NCI-H1417 (cell line): ENCODE measurements at places on chromosomes 6 and 20.
A peak's percentile ranks its signal among the peaks of the same experiment; 100 is the strongest.

DNA sequence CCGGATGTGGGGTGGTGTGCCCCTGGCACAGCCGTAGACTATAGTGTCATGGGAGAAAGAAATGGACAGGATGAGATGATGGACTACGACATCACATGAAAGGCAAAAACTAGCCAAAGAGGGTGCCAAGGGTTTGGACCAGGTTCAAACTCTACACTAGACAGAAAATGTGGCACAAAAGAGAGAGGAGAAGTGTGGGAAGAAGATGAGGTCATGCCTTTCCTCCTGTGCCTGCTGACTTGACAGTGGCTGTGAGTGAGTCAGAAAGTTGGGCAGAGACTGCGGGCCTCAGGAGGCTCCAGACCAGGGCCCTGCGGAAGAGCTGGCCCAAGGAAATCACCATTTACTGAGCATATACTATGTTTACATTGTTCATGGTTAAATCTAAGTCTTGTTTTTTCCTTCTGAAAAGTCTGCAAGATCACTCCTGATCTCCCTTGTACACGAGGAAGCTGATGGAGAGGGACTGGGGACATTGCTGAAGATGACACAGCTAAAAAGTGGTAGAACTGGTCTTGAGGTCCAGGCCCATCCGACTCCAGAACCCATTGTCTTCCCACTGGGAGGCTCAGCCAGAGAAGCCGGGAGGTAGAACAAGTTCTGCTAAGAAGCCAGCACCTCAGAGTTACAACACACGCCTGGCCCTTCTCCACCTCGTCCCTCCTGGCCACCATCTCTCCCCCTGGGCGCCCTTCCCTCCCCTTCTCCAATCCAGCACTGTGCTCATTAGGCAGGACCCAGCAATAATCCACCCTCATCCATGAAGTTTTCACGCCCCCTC lies 35.6 kb downstream of the CNKSR3 start:
- no peak for DNase-seq

DNA sequence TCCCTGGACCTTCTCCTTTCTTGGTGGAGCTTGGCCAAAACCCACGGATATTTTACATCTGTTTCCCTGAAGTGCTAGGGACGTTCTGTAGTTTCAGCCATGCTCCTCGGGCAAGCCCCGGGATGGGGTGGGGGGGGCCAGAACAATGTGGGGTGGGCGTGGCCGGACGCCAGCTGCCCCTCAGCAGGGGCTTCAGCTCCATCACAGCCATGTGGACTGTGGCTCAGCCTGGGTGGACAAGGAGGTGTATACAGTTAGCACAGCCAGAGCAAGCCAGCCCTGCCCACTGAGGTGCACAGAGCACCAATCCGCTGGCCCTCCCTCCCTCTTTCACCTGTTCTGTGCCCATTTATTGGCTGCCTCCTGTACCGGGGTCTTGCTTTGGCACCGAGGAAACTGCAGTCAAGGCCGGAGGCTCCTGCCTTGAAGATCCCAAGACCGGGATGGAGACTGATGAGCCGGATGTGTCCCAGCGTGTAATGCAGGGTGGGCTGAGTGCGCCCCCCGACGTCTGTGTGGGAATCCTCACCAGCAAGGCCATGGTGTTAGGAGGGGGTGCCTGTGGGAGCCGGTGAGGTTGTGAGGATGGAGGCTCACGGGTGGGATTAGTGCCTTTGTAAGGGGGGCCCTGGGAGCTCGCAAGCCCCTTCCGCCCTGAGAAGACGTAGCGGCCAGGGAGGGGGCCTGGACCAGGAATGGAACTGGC lies 28.0 kb downstream of the FRMD1 start:
- no peak for DNase-seq

- DNase-seq, result peak; percentile 82
Observed at GRCh38 chr6:147782302-147782701, 273.8 kb downstream of the SAMD5 start.

GRCh38 chr6:116313101-116313776 lies 33.5 kb upstream of the TSPYL1 start:
- no peak for DNase-seq

DNA sequence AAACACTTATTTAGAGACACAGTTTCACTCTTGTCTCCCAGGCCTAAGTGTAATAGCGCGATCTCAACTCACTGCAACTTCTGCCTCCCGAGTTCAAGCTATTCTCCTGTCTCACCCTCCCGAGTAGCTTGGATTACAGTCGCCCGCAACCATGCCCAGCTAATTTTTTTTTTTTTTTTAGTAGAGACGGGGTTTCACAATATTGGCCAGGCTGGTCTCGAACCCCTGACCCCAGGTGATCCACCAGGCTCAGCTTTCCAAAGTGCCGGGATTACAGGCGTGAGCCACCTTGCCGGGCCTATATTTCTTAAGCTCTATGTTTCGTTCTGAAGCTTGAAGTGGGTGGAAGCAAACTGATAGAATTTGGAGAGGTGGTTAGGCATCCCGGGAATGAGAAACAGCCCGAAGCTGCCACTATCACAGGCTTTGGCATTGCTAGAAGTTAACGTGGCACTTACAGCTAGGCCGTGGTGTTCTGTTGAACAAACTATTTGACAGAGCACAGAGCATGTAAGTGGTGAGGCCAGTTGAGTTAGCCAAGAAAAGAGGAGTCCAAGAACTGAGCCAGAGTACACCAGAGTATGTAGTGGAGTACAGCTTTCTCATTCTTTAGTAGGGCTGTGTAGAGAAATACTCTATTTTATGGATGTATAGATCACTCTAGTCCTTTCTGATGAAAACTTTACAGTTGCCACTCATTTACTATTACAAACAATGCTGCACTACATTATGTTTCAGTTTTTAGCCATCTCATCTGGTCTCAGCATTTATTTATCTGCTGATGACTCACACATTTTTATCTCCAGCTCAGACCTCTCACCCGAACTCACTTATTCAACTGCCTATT lies 62.0 kb upstream of the HFE start:
- no peak for DNase-seq

GRCh38 chr6:159801935-159802334 lies 1.9 kb downstream of the PNLDC1 start:
- no peak for DNase-seq

- DNase-seq, result no peak
Observed at GRCh38 chr6:117272891-117273290, 7.5 kb downstream of the VGLL2 start.

DNA sequence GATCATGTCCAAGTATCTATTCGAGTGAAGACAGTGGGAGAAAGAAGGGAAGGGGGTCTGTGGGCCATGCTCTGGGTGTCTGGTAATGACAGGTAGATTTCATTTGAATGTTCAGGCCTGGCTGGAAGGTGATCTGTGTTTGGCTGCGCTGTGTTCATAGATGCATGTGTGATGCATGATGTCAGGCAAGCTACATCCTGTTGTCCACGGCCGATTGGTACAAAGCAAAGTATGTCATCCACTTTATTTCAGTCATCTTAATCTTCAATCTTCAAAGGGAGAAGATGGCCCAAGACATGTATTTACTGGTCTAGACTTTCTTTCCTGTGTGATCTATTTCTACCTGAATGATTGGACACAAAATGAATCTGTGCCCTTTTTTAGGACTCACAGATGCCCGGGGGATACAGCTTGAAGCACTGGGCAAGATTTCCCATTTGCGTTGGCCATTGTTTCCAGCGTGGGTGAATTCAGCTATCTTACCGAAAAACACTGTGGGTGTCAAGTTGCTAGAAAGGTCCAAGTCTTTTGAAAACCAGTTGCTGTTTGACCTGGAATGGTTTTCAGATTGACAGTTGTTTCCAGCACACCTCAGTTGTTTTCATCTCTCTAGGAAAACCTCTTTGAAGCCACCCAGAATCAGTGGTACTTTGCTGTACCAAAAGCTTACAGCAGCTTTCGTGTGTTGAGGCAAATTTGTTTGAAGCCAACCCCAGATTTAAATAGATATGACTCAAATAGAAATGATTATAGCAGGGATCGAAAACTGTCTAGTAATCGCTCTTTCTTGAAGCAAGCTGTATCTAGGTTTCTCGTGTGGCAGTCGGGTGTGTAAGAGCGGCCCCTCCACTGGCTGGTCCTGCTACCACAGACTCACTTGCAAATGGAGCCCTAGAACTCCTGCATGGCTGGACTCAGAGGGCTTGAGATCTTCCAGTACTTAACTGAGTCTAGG lies 27.2 kb downstream of the DUSP22 start:
- DNase-seq, result no peak

- no peak for DNase-seq
Observed at GRCh38 chr6:168959696-168960095, 293.9 kb downstream of the THBS2 start.

- DNase-seq, result no peak
Observed at GRCh38 chr6:72376736-72377135, 245.1 kb upstream of the KCNQ5 start.

DNA sequence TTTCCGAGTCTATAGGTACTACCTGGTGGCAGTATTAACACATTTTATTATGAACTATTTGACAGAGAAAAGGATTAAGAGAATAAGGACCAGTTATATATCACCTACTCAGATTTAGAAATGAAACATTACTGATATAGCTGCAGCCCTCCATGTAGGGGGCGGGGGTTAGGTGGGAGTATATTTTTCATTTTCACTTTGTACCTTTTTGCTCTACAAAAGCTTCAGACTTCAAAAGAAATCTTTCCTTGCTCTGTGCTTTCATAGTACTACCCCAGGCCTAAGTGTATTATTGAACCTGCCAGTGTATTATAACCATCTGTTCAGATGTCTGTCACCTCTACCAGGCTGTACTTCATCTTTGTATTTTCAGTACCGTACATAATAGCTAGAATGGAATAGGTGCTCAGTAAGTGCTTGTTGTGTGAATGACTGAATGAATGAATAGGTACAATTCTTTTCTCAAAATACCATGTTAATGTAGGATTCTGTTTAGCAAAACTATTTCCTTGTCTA lies 43.0 kb downstream of the CDKAL1 start:
- no peak for DNase-seq

- DNase-seq, result no peak
Observed at GRCh38 chr20:42295592-42295991, 677.4 kb upstream of the CHD6 start.

- no peak for DNase-seq
Observed at GRCh38 chr6:150898399-150899170, 33.1 kb downstream of the MTHFD1L start.

GRCh38 chr6:9632026-9632425 lies 782.8 kb downstream of the TFAP2A start:
- no peak for DNase-seq

DNA sequence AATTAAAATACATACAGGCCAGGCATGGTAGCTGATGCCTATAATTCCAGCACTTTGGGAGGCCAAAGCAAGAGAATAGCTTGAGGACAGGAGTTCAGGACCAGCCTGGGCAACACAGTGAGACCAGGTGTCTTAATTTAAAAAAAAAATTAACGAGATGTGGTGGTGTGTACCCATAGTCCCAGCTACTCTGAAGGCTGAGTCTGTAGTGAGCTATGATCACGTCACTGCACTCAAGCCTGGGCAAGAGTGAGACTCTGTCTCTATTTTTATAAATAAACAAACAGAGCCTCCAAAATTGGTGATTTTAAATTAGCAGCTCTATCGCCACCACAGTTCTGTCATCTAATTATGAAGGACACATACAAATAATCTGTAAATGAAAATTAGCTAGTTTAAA lies 37.9 kb downstream of the ABHD12 start:
- DNase-seq, result no peak

- no peak for DNase-seq
Observed at GRCh38 chr6:3377536-3378397, 79.1 kb downstream of the SLC22A23 start.

DNA sequence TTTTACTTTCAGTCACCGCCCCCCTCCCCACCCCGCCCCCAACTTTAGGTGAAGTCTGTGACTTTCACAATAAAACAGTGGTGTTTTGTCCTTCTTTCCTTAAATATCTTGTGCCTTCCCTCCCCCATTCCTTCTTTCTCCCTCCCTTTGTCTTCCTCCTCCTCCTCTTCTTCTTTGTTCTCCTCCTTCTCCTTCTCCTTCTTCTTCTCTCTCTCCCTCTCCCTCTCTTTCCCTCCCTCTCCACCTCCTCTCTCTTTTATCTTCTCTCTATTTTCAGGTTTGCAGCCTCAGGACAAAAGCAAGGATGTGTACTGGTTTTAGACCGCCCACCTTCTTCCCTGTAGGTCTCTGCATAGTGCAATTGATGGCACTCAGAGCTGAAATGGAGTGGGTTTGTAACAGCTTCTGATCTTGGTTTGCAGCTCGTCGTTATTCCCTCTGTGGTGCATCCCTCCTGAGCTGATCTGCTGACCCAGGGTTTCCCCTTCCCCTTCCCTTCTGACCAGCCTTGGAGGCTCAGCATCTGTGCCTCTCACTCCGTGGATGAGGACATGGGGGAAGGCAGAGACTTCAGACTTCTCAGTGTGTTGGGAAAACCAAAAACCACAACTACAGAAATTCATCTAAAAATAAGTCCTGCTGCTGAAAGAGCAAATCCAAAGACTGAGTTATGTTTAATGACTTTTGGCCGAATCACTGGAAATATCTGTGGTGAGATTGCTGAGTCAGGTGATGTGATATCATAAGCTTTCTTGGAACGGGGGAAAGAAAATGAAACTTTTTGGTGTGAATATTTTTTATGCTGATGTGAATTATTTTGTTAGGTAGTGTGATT lies 6.9 kb downstream of the VGLL2 start:
- DNase-seq, result no peak

GRCh38 chr20:15976047-15976736 lies 597.1 kb downstream of the KIF16B start:
- DNase-seq, result no peak

- no peak for DNase-seq
Observed at GRCh38 chr6:126307849-126308248, 32.1 kb upstream of the CENPW start.

GRCh38 chr20:5680192-5680591 lies 70.0 kb upstream of the SHLD1 start:
- DNase-seq, result no peak

DNA sequence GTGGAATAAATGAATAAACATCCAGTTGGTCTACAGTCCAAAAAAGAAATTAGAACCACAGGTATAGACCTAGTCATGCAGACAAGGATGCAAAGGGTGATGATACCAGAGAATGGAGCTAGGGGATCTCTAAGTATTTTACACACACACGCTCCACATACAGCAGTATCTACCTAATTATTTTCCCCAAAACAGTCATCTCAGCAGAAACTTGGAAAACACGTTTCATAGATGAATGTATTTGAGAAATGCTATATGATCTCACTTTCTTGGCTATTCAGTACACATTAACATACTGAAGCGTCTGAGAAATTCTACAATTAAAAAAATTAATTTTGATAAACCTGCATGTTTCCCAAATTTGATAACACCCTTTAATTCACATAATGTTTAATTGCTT lies 155.3 kb downstream of the MTFR2 start:
- DNase-seq, result no peak

DNA sequence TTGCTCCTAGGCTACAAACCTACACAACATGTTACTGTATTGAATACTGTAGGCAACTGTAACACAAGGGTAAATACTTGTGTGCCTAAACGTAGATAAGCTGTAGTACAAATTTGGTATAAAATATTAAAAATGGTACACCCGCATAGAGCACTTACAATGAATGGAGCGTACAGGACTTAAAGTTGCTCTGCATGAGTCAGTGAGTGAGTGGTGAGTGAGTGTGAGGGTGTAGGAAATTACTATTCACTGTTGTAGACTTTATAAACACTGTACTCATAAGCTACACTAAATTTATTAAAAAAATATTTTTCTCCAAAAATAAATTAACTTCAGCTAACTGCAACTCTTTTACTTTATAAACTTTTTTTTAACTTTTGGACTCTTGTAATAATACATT lies 391.6 kb downstream of the ADGRB3 start:
- no peak for DNase-seq
